Mesothelial cell of epicardium (in vitro differentiated cells): ENCODE measurements at places on chromosomes 13 and 19.

DNA sequence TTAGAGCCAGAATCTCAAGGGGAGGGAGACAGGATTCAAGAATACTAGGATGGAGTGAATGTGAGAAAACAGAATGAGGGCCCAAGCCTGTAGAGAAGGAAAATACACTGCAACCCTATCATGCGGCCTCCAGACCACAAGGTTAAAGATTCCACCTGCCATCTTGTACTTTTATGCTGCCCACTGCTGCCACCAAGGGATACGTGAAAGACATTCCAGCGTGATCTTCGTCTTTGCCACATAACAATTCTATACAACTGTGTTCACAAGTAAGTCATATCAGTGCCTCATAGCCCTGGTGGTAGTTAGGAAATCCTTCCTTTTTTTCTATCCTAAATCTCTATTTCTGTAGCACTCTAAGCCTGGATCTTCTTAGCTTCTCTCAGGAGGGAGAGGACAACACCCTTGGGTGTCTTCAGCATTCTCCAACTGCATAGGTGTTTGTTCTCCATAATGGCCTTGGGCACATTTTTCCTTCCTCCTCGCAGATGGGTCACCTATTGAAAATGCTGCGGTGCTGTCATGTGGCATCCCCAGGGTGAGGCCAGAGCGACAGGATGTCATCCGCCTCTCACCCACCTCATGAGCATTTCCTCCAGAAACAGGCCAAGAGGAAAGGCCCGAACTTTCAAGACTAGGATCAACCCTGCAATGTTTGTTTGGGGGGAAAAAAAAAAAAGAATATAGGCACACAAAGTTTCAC, 13.6 kb downstream of the TPT1 start:
- no peaks in the 10 kb centered on the region for H3K27me3 ChIP-seq
- H3K4me3 ChIP-seq: no peak overlapping the region
- no peak overlapping the region for H3K27ac ChIP-seq
- H3K36me3 ChIP-seq: no peaks in the 10 kb centered on the region
- DNase-seq: no peak
- H3K4me1 ChIP-seq: peaks cover 2% of the 10 kb centered on the region

DNA sequence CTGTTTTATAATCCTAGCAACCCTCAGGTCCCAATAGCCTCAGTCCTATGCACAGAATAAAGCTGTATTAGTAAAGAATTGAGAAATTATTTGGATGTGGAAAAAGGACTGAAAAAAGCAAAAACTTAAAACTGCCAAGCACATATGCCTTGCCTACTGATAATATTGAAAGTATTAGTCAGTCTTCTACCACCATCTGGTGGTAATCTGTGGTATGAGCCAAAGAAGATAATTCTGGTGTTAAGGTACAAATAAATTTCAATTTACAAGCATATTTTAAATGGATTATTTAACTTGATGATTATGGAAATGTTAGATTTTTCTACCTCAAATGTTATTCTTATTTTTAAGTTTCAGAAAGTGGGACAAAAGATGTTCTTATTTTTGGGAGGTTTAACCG, 460.3 kb upstream of the KLHL1 start:
- no peak overlapping the region for H3K4me3 ChIP-seq
- H3K36me3 ChIP-seq: no peaks in the 10 kb centered on the region
- no peaks in the 10 kb centered on the region for H3K27me3 ChIP-seq
- H3K4me1 ChIP-seq: peaks cover 2% of the 10 kb centered on the region
- no peak for DNase-seq

GRCh38 chr13:99374994-99375737, 68.0 kb upstream of the GPR183 start:
- H3K27me3 ChIP-seq: no peaks in the 10 kb centered on the region
- no peaks in the 10 kb centered on the region for H3K4me1 ChIP-seq
- peaks cover 41% of the 10 kb centered on the region for H3K36me3 ChIP-seq
- no peak overlapping the region for H3K27ac ChIP-seq
- no peak overlapping the region for H3K4me3 ChIP-seq
- no peak for DNase-seq

DNA sequence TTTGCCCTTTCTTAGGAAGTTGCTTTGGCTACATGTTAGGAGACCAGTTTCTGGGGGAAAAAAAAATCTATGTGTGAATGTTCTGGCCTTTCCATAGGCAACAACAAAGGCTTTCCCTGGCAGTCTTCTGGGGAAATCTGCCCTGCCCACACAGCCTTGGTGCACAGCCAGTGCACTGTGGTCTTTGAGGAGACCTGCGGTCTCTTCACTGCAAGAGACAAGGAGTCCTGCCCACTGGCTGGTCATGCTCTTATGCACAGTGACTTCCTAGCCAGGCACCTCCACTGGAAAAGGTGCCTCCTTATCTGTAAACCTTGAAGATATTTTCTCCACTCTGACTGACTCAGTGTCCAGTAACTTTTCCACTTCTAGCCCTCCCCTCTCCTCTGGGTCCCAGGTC, 155.1 kb downstream of the SUCLA2 start:
- no peak overlapping the region for H3K27ac ChIP-seq
- H3K36me3 ChIP-seq: no peaks in the 10 kb centered on the region
- H3K4me3 ChIP-seq: no peak overlapping the region

DNA sequence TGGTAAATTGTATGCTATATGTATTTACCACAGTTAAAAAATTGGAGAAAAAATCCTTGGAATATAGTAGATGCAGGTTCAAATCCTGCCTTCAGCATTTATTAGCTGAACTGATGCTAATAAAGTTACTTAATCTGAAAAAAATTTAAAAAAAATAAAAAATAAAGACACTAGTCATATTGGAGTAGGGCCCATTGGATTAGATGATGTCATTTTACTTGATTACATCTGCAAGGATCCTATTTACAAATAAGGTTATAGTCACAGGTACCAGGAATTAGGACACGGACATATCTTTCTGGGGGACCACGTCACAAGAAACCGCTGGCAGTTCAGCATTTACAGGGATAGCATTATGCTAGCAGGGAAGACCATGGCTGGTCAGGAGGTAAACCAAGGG, 6.2 kb downstream of the ZNF555 start:
- no peaks in the 10 kb centered on the region for H3K27me3 ChIP-seq
- H3K4me1 ChIP-seq: peaks cover 4% of the 10 kb centered on the region
- H3K4me3 ChIP-seq: no peak overlapping the region
- DNase-seq: no peak
- no peak overlapping the region for H3K27ac ChIP-seq

- H3K36me3 ChIP-seq: no peaks in the 10 kb centered on the region
- peak overlapping the region; percentile 91 for H3K27ac ChIP-seq
- peak overlapping the region; percentile 48 for H3K4me3 ChIP-seq
- no peaks in the 10 kb centered on the region for H3K27me3 ChIP-seq
These were observed 32.4 kb downstream of the RASA3 start for GRCh38 chr13:114099918-114100445.

DNA sequence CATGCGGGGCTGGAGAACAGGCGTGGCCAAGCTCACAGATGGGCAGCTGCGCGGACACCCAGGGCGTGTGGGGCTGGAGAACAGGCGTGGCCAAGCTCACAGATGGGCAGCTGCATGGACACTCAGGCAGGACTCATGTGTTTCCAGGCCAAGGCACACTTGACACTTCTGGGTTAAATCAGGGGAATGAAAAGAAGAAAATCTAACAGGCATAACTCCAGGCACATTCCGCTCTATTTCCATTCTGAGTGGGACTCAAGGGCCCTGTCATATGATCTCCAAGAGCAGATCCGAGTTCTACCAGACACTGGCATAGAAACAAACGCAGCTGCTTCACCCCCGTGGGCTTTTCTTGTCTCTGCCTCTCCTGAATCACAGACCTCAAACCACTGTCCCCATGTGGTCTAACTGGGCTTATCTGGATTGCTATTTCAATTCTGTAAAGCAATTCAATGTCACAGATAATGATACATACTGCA, 17.4 kb upstream of the C13orf46 start:
- H3K27me3 ChIP-seq: no peaks in the 10 kb centered on the region
- H3K4me3 ChIP-seq: no peak overlapping the region
- H3K4me1 ChIP-seq: no peaks in the 10 kb centered on the region
- no peak for DNase-seq

GRCh38 chr13:40666933-40667621, 636 bp upstream of the FOXO1 start:
- H3K27ac ChIP-seq: peak overlapping the region; percentile 71
- no peaks in the 10 kb centered on the region for H3K36me3 ChIP-seq
